Muscle of back (tissue), 13 donors: ENCODE measurements at places on chromosomes 6 and 20.

GRCh38 chr6:62803094-62803493 lies 408.2 kb upstream of the FKBP1C start:
- no peak for DNase-seq

DNA sequence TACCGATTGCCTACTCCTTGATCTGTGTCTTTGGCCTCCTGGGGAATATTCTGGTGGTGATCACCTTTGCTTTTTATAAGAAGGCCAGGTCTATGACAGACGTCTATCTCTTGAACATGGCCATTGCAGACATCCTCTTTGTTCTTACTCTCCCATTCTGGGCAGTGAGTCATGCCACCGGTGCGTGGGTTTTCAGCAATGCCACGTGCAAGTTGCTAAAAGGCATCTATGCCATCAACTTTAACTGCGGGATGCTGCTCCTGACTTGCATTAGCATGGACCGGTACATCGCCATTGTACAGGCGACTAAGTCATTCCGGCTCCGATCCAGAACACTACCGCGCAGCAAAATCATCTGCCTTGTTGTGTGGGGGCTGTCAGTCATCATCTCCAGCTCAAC lies 13.5 kb downstream of the CCR6 start:
- DNase-seq, result no peak

DNA sequence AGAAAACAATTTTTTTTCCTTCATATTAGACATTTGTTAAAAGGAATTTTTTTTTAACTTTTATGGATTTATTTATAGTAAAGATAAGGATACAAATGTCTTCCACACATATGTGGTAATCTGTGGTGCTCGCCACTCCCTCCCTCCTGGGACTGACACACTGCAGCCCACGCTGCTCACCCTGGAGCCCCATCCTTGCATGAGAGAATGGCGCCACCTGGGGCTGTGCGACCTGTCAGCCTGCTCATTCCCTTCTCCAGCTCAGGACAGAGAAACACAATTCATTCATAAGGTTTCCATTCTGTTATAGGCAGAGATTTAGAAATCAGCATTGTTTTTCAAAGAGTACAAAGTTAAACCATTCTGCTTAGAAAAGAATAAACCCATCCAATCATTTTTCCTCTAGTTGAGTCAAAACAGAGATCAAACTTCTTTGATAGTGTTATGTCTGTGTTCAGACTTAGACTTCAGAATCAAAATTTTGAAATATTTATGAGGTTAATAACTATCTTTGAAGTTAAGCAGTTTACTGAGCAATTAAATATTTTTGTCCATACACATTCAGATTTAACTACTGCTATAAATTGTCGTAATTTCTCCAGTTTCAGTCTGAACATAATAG lies 42.8 kb upstream of the DYNLRB1 start:
- peak; percentile 34 for DNase-seq

DNA sequence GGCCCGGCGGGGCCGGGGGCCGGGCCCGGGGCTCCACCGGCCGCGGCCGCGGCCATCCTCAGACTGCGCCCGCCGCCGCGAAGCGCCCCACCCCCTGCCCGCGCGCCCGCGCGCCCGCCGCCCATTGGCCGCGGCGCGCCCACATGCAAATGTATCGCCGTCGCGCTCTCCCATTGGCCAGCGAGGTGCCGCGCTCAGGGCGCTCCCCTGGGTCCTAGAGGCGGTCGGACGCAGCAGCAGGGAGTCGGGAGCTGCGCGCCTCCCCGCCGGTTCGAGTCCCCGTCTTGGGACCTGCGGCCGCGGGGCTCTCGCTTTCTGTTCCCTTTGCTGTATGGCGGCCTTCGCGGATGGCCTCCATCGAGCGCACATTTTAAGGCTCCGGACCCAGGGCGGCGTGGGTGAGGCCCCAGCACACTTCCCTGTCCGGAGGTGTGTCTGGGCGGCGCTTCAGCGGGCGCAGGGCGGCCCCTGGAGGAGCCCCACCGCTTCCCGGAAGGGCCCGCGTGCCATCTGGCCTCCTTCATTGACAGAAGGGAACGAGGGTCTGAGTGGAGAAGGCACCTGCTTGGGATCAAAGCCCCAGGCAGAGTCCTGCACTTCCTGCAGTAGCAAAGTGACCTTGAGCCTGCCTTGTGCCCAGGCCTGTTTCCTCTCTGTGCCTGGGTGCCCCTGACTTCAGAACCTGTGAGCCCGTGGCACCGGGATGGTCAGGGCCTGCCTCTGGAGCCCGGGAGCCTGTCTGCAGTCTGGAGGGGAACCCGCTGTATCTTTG lies at the start of gene CABLES2:
Gene CABLES2 (minus strand): TSS at position 65 of the 772 bp plus-strand sequence. CDS start 9 bp downstream, at position 56.
- DNase-seq, result peak; percentile 97

GRCh38 chr6:155121699-155122098 lies 126.6 kb downstream of the TIAM2 start:
- peak; percentile 70 for DNase-seq

- peak; percentile 65 for DNase-seq
These were observed 11.5 kb upstream of the TMC2 start for GRCh38 chr20:2524709-2525506.

DNA sequence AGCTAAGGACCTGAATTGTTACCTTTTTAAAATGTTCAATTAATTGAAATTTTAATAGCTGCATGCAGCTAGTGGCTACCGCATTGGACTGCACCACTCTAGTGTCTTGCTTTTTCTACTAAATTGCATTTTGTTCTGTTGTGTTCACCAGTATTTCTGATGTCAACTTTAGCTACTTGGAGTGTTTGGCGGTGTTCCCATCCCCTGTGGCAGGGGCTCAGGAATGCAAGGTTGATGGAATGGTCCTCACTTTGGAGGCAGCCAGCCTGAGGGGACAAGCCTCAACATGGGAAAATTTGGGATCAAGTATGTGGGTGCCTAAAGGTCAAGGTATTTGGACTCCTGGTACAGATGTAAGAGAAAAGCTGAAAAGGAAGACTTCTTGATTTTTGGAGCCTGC lies 230.1 kb upstream of the PRND start:
- no peak for DNase-seq

- DNase-seq, result no peak
These were observed 182.4 kb downstream of the TSHZ2 start for GRCh38 chr20:53154540-53154939.

GRCh38 chr6:36580184-36580526 lies 14.0 kb upstream of the SRSF3 start:
- DNase-seq, result no peak

DNA sequence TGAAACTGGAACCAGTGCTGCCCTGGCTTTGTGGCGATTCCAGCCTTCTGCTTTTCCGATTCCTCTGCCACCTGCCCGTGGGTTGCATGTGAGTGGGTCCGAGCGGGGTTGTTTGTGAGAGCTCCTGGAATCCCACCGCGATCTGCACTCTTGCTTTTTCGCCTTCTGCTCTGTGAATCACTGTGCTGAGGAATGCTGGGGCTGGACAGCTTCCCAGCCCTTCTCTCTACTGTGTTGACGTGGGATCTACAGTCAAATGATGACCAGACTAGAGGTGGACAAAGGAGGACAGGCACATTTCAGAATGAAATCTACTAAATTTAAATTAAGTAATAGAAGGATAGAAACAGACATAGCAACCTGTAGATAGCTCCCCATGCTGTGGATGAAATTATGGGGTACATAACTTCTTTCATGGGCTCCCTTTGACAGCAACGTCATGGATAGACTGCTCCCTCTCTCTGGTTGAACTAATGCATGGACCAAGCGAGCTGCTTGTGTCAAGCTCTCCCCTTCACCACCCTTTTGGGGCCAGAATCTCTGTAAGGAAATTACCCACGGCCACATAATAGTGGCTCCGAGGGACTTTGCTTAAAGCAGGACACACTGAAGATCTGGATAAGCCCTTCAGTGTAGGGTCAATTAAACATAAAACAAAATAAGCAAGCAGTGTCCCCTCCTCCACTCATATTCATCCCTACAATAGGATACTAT lies 2.0 kb downstream of the FNDC1 start:
- peak; percentile 66 for DNase-seq

GRCh38 chr6:157668009-157668401 lies 155.0 kb upstream of the SNX9 start:
- DNase-seq, result no peak

- DNase-seq, result no peak
These were observed 86.0 kb downstream of the MBOAT1 start for GRCh38 chr6:20126102-20126752.

DNA sequence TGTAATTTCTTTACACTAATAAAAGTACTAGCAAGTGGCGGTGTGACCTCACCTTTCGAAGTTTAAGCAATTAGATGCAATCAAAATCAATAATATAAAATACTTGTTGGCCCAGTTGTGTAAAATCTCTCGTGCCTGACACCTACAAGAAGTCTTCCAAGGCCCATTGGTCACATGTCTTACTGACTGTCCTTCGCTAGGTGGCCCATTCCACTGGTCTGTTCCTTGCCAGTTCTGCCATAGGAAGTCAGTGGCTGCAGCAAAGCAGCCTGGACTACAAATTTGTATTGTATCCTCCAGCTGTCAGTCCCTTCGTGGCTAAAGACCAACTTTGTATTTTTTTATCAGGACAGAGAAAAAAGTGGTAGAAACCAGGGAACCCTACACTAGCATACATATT lies 61.8 kb downstream of the CYB5R4 start:
- no peak for DNase-seq
